ENCODE measurements at places on chromosomes 6 and 20.

DNA sequence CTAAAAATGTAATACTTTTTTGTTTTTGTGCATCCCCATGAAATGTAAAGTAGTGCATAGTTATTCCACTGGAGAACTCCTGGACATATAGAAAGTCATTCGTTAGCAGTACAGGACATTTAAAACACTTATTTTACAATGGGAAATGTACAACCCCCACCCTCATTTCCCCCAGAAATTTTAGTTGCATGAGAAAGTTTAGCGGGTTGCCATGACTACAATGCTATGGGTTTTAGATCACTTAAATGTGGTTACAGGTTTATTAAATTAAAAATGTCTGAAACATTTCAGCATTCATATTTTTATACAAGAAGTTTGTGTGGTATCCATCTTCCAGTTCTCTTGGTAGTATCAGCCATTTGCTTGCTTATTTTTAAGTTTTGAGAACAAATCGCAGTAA is 54.9 kb upstream of the TRAF3IP2 start:
- no peak for DNase-seq

DNA sequence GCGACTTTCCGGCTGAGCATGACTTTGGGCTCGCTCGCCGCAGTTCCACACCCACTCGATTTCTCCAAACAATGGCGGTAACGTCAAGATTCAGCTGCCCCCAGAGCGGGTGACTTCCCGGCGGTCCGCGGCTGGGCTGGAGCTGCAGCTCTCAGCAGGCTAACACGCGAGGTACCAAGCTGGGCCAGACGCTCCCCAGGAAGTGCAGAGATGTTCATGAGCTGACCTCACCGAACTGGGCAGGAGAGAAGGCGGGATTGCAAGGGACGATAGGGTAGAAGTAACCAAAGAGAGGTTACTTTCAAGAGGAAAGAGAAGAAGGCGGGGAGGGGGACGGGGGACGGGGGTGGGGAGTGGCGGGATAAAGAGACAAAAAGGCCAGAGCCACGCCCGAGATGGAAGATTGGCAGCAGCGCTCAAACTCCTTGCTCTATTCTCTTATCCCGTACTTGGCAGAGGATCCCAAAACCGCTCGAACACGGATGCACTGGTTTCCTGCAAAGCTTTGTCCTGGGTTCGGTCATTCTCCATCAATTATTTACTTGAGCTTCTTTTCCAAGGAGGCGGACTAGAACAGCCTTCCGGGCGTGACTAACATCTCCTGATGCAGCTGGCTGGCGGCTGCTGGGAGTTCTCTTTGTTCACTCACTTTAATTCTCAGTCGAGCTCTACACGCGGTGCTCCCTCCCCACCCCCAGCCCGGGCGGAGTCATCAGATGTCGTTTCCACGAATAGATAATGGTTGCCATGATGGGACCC is at the start of gene MTCL3:
Gene MTCL3 (minus strand): TSS at position 626 of the 759 bp plus-strand sequence.
- no peak for DNase-seq

GRCh38 chr6:5095236-5095635 is 10.1 kb downstream of the PPP1R3G start:
- no peak for DNase-seq

GRCh38 chr6:79943133-79943532 is 4.2 kb downstream of the ELOVL4 start:
- no peak for DNase-seq

GRCh38 chr6:92008757-92009502 is 1410.4 kb downstream of the EPHA7 start:
- DNase-seq: no peak

DNA sequence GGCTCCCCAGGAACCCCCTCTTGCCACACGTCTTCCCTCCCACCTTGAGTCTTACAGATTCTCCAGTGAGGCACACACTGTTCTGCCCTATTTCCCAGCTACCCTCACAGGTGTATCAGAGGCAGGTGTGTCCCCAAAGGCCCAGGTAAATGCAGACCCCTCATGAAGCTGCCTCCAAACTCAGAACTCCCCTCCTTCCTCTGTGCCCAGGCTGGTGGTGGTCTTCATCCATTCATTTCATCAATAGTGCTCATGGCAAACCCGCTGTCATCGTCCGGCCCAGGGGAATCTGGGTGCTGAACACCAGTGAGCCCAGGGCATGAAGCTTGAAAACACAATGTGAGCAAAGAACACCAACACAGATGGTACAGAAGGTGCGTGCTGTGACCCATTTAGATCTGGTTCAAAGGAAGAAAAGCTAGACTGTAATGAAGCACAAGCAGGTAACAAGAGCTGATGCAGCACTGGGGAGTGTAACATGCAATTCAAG is 213.1 kb downstream of the SYNDIG1 start:
- DNase-seq: no peak

- no peak for DNase-seq
Observed at GRCh38 chr6:15405129-15406068, 159.5 kb downstream of the JARID2 start.
